ENCODE measurements at places on chromosomes 3 and 15.

DNA sequence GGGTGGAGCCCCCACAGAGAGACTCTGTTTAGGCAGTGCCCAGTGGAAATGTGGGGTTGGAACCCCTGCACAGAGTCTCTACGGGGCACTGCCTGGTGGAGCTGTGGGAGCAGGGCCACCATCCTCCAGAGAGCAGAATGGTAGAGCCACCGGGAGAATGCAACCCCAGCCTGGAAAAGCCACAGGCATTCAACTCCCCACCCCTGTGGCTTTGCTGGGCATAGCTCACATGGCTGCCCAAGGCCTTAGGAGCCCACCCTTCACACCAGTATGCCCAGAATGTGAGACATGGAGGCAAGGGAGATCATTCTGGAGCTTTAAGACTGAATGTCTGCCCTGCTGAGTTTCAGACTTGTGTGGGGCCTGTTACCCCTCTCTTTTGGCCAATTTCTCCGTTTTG is 19.0 kb upstream of the CHCHD6 start:
- peak; percentile 73 for DNase-seq

- no peak for DNase-seq
Observed at GRCh38 chr15:81923561-81924350, 122.1 kb downstream of the MEX3B start.

DNA sequence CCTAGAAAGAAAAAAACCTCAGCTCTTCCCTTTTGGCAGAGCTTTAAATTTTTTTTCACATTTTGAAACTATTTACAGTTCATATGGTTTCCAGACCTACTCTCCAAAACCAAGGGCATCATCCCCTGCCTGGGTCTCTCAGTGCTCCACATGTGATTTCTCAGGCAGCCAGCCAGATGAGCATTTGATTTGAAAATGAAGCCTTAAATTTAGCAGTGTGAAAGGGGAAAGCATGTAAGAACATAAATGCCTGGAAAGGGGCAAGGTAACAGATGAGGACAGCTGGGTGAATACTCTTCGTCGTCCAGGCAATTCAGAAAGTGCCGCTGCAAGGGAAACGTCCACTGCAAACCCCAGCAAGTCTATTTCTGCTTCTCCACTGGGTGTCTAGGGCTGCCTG is 94.8 kb downstream of the ATP8B4 start:
- no peak for DNase-seq

DNA sequence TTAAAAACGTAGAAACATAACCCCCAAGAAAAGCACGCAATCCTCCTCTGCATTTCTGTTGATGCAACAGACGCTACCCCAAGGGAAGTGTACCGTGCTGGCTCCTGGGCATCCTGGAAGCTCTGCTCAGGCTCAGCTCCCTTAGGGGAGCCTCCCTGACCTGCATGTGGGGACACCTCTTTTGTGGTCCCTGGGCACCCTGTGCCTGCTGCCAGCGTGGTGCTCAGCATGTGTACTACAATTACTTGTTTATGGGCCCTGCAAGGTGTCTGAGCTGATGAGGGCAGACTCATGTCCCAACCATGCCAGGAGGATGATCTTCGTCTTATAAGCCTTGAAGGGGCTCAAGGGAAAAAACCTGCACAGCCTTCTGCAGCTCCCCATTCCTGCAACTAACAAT is 18.3 kb downstream of the EHD4 start:
- DNase-seq = no peak

DNA sequence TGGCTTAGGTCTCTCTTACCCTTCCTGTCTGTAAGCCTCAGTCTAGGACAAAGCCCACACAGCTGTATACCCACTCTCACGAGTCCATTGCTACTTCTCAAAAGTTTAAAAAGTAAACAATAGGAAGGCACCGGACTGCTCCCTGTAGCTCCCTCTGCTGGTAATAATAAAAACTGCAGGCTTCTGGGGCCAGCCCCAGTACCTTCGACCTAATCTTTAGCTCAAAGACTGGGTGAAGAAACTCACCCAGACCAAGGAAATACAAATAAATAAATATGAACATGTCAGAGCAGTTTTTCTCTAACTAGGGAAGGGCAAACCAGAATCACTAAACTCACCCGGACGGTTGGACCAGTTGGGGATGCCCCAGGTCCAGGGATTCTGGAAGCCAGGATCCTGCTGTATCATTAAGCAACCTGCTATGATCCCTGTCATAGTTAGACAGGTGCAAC is 5.0 kb downstream of the FAM219B start:
- DNase-seq = no peak

DNA sequence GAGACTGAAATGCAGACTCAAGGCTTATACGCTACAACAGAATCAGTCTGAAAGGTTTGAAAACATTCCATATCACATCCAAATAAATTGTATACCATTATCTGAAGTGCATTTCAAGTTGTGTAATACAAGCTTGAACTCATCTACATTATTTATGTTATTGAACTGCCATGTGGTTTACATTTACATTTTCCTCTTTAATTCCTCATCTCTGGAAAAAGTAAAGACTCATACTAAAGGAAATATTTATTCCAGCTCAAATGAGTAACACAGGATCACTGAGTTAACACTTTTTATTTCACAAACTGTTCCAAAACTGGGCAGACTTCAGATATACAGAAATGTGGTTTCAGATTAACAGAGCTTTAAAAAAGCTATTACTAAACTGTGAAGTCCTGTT is 282.5 kb downstream of the ULK4 start:
- no peak for DNase-seq

Measured in HS-27A (cell line).